ENCODE measurements at places on chromosomes 3 and 15.

DNA sequence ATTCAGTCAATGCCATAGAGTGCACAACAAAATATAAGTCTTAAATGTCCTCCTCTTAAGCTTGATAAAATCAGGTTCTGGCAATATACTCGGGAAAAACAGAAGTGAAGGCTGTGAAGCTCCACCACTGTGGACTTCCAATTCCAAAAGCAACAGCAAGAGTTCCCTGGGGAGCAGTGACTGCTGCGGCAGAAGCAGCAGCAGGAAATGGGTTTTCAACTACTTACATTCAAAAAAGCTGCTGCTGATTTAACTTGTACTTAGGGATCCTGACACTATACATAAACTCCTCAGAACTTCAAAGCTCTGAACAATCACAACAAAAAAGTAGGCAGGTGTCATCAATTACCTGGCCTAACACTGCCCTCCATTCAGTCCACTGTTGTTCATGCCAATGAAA lies 4.7 kb downstream of the CEP152 start:
- DNase-seq: no peak

GRCh38 chr15:31497838-31498237 lies 171.2 kb downstream of the KLF13 start:
- peak; percentile 26 for DNase-seq

DNA sequence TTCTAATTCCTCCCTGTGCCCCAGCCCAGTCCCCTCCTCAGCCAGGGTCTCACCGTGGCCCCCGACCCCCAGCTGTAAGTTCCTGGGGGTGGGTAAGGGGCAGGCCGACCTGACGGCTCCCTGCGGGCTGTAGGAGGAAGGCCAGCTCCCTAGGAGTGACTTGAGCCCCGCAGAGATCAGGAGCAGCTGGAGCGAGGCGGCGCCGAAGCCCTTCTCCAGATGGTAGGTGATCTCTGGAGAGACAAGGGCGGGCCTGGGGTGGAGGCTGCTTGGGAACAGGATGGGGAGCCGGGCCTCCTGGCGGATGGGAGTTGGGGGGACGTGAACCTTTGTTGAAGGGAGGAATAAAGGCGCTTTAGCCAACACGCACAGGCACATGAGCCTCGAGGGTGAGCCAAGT lies 4.2 kb downstream of the SLC28A1 start:
- no peak for DNase-seq

- no peak for DNase-seq
Measured at GRCh38 chr3:11835028-11835639, 11.6 kb downstream of the TAMM41 start.

DNA sequence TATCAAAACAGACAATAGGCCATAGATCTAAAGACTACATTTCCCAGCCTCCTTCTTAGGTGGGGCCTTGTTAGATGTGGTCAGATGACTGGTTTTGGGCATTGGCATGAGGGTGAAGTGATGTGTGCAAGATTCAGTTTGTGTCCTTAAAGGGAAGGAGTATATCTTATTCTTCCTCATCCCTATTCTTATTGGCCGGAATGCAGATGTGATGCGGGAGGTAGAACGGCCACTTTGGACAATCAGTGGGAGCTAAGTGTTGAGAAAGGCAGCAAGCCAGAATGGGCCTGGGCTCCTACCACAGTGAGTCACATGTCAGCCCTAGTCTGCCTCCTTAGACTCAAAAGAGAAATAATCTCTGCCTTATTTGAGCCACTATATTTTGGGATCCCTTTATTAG lies 89.8 kb upstream of the MEX3B start:
- DNase-seq: no peak

DNA sequence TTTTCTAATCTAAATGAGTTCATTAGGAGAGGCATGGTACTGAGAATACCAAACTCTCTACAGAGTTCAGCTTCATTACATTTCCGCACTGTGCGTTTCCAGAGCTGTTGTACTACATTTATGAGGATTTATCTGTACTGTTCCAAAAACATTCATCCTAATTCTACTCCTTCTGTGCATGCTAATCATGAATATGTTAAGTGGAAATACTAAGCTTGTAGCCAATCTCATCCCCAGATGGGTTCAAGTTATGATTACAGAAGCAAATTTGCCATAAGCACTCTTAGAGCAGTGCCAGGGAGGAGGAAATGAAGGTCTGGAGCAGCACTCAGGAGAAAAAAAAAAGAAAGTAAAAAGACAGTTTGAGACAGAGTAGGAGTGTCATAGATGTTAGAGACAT lies 544.3 kb downstream of the GBE1 start:
- no peak for DNase-seq

- no peak for DNase-seq
Measured at GRCh38 chr15:91342097-91342496, 242.0 kb downstream of the SV2B start.

DNA sequence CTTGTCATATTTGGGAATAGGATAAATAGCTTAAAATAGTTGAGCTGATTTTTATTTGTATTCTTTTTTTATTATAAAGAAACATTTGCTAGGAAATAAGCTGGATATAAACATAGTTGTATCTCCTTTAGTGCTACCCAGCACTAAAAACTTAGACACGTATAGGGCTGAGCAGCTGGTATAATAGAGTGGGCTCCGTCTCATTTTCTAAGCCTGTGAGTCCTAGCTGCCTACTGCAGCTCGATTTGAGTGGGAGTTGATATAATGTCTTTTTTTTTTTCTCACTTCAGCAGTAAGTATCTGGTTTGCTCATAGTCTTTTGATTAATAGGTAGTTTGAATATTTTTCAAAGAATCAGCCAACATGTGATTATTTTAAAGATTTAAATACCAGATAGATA lies 34.2 kb downstream of the TFG start:
- no peak for DNase-seq

- no peak for DNase-seq
Measured at GRCh38 chr15:57595011-57595866, 3.5 kb downstream of the MYZAP start.

DNA sequence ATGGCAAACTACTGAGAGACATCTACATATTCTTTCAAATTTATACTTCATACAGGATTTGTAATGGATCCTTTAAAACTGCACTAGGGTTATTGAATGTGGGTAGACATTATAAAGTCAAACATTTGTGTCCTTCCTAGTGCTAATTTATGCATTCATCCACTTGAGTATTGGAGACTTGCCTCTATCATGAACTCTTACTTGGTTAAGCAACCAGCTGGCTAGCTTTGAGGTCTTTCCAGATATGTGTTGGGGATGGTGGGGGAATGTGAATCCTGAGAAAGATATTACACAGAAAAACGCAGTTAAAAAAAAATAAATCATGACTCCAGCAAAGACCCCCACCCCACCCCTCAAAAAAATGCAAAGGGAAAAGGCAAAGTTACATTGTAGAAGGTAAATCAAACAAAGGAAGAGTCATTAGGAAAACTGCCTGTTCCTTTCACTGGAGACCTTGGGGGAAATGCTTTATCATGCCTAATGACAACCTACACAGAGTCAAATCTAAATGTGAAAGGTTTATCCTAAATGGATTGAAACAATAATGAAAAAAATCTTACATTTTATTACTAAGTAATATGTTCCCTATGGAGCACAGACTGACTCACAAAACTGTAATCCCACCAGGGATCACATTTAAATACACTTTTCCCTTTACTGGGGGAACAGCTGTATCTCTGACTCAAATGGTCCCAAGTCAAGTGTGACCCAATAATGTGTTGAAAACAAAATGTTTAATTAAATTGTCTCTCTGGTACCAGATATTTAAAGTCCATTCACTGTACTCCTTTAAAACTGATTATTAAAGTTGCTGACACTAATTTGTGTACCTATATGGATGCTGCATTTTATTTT lies 522.3 kb downstream of the ROBO1 start:
- DNase-seq: no peak

DNA sequence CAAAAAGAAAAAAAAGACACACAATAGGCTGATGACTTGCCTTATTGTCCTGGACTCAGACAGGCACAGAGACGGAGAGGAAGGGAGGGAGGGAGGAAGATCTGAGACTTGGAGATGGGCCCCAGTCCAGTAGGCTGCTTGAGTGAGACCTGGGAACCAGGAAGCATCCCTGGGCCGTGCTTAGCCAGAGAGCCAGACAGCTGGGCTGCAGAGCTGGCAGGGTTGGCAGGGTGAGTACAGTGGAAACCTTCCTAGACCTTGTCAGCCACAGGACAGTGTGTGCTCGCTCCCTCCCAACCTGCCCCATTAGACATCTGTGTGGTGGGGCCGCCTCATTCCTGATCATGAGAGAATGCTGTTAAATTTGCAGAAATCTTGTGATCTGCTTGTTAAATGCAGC lies 107.9 kb upstream of the ALDH1A3 start:
- DNase-seq: peak; percentile 53

DNA sequence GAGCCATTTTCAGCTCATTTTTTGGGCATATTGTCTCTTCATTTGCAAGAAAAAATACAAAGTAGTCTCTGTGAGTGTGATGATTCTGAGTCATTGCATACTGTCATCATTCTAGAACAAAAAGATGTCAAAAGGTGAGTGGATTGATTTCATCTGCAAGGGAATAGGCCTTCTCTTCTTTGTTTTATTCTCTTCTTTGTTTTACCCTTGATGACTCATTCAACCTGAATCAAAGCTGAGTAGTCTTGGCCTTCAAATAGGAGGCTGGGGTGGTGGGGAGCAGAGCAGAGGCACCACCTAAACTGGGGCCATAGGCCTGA lies 25.4 kb downstream of the CYP19A1 start:
- no peak for DNase-seq

- DNase-seq: no peak
Measured at GRCh38 chr3:62151591-62151990, 221.8 kb downstream of the FEZF2 start.

GRCh38 chr3:114437897-114438296 lies 144.1 kb downstream of the TIGIT start:
- DNase-seq: no peak

DNA sequence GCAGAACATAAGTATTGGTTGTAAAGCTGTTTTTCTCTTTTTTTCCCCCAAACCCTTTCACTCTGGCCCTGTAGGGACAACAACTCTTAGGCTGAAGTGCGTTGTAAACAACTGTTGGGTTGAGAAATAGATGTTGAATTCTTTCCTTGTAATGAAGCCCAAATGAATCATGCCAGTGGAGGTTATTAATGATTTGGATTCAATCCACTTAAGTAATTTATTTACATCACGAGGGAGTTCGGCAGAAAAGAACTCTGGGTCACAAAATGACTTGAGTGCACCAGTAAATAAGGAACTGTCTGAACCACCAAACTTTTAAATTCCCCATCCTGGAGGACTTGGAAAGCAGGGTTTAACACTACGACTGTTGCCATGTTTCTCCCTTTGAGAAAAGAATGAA lies 218.9 kb downstream of the PDZRN3 start:
- no peak for DNase-seq

DNA sequence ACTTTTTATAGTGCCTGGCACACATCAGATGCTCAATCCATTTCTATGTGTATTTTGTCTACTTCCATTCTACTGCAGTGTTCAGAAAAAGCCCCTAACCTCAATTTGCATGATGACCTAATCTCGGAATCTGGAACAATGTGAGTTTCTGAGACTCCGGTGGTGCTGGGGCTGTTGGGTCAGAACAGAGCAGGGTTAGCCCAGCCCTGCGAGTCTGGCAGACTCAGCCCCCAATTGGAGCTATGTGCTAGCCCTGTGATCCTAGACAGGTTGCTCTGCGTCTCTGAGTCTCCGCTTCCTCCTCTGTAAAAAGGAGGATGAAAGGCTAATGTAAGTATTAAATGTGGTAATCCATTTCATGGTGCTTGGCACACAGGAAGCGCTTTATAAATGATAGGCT lies 95.0 kb upstream of the ICE2 start:
- DNase-seq: no peak

- no peak for DNase-seq
Measured at GRCh38 chr15:95134431-95135110, 903.2 kb downstream of the MCTP2 start.

DNA sequence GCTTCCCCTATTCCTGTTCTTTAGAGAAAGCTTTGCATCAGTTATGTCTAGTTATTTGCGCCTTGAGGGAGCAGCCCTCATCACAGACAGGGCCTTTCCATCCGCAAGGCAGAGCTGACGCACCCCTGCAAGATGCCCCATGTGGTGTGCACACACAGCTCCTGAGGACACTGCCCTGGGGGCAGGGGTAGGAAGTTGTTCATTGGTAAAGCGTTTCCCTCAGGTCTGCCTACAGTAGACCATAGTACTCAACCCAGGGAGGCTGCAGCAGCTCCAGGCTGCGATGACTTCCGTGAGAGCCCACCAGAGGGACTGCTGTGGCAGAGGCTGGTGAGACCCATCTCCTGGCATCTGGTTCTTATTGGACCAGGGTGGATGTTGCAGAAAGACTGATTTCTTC lies 55.1 kb upstream of the PLXNA1 start:
- DNase-seq: no peak

Data from right atrium auricular region (tissue), 2 donors.